NCI-H510A (cell line): ENCODE measurements at places on chromosomes 3 and 15.

DNA sequence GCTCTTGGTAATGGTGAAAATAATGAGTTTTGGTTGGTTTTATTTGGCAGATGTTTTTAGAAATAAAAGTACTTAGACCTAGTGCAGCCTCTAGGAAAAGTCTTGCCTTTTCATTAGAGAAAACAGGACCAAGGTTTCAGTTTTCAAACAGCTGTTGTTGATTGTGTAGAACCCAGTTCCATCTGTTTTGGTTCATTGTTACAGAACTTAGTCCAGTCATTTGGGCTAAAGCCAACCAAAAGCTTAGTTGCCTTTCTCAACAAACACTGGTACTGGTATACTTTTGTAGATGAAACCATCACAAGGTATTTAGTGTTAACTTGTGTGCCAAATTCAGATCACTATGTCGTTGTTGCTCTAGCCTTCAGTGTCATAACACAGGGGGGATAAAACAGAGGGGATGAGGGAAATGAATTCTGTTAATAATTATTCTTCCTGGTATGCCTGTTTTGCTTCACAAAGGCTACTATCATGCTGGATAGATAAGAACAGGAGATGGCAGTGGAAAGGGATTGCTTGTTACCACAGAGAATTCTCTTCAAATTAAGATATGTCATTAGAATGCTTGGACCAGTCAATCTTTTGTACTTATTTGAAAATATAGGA lies 12.6 kb upstream of the APH1B start:
- no peak for DNase-seq

GRCh38 chr3:119326976-119327375 lies 32.8 kb downstream of the ARHGAP31 start:
- no peak for DNase-seq

- no peak for DNase-seq
Observed at GRCh38 chr3:183253528-183254486, 754 bp downstream of the B3GNT5 start.

DNA sequence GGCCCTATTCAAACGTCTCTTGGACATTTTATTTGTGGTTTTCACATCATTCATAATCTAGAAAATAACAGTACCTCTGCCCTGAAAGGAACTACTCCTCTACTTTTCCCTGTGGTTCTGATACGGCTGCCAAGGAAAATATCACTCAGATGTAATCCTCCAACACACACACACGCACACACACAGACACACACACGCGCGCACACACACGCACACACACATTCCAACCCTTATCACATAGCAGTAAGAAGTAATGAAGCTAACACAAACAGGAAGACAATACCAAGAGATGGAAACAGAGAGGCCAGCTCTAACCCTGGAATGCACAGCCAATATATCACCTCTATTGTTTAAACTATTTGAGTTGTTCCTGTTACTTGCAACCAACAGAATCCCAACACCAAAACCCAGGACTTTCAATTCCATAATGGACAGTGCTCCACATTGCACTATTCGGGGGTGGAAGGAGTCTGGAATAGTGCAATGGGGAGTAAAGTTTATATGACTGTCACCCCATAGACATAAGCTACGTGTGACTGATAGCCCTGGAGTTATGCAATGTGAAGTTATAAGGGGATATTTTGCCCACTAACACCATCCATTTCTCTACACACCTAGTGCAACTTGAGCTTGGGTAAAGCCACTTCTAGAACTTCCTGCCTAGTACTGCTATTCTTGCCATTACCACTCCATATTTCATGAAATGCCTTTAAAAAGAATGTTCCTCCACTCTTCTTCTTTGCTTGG lies 71.3 kb upstream of the FNDC3B start:
- no peak for DNase-seq

DNA sequence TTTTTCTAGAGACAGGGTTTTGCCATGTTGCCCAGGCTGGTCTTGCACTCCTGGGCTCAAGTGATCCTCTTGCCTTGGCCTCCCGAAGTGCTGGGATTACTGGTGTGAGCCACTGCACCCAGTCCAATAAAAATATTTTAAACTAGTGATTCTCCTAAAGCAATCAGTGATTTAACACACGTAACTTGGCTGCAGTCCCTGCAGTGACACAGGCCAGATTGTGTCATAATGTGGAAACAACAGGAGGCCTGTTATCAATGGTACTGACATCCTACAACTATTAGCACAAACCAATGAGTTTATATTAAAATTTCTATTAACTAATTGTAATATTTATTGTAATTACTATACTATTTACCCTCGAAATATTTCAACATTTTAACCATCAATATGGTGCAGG lies 1.6 kb upstream of the SEC61A1 start:
- no peak for DNase-seq

DNA sequence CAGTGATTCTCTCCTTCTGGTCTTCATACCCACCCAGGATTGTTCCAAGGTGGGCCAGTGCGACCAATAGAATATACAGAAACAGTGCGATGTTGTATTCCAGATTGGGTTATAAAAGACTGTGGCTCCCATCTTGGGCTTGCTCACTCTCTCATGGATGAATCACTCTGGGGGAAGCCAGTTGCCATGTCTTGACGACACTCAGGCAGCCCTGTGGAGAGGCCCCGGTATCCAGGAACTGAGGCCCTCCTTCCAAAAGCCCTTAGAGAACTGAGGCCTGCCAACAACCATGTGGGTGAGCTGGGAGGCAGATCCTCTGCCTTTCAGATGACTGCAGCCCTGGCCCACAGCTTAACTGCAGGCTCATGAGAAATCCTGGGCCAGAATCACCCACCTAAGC lies 57.2 kb downstream of the SH3GL3 start:
- no peak for DNase-seq

DNA sequence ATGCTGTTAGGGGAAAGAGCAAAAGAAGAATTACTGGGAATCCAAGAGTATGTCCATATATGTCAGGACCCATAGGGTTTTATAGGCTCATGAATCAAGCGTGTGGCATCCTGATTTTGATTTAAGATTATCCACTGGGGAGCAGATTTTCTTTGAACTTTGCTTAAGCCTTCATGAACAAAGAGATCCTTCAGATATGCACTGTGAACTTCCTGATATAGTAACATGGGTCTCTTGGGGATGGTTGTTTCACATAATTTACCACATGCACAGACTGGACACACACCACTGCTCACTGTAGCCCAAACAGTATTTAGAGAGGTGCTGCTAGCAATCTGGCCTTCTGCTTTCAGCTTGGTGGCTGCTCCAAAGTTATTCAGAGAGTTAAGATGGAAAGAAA lies 200.9 kb upstream of the ZPLD1 start:
- no peak for DNase-seq

DNA sequence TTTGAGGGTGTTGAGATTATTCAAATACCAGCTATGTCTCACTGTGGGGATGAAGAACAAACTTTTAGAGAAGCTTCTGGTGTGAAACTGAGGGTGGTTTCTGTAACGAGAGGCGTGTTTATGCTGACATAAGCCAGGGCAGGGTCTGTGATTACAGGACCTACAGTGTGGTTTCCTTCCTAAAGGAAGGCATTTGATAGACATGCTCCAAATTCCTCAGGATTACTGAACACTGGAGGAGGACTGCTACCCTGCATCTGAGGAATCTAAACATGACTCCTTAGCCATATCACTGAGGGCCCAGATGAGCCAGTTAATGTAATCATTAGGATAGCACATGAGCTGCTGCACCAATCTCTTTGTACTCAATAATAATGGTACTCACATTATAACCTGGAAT lies 328.4 kb upstream of the UMPS start:
- no peak for DNase-seq

DNA sequence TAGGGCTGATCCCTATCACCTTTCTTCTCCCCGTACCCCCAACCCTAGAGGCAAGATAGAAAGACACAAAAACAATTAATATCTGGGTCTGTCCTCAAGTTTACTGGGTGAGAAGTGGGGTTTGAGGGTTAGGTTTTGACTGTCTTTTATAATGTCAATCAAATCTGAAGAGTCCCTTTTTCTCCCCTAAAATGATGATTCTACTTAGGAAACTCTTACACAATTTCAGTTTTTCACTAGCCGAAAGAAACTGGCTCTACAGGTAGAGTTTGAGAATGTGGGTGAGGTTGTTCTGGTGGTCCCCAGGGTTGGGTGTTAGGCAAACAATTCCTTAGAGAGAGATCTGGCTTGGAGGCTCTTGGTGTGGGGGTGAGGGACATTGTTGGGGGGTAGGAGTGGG lies 189.9 kb downstream of the TCF12 start:
- no peak for DNase-seq
